ENCODE measurements at places on chromosomes 7 and 10.

DNA sequence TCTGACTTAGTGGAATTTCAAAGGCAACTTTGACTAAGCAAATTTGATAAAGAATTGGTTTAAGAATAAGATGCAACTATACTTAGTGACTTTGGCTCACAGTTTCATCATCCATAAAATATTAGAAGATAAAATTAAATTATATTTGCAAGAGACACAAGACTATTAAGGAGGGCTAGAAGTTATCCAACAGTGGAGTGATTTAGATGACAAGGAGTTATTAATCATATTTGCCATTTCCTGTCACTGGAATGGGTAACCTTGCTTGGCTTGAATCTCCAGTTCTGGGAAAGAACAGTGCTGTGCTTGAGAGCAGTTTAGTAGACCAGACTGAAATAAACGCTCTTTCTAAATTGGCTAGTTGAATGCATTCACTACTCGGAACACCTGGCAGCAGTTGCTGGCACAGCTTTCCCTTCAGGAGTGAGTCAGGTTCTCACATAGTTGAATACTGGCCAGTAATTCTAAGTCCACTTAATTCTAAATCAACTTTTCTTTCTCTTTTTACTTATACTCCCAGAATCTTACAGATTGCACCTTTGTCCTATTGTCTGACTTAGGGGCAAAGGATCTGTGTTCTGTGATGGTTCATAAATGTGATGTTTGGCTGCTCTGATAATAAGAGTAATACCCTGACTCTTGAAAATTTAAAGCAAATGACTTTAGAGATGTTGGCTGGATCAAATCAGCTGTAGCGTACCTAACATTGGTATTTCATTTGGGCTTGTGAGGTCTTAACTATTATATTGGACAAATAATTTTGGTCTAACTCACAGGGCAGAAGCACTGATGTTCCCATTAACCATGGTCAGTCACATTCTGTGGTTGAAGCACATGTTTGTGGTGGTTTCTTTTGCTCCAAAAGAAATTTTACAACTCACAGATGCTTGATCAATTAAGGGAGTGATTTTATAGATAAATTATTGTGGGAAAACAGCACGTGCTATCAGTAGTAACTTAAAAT is 16.6 kb downstream of the STMP1 start:
- DNase-seq = no peak

GRCh38 chr10:5165738-5166137 is 19.2 kb downstream of the AKR1C8 start:
- no peak for DNase-seq

DNA sequence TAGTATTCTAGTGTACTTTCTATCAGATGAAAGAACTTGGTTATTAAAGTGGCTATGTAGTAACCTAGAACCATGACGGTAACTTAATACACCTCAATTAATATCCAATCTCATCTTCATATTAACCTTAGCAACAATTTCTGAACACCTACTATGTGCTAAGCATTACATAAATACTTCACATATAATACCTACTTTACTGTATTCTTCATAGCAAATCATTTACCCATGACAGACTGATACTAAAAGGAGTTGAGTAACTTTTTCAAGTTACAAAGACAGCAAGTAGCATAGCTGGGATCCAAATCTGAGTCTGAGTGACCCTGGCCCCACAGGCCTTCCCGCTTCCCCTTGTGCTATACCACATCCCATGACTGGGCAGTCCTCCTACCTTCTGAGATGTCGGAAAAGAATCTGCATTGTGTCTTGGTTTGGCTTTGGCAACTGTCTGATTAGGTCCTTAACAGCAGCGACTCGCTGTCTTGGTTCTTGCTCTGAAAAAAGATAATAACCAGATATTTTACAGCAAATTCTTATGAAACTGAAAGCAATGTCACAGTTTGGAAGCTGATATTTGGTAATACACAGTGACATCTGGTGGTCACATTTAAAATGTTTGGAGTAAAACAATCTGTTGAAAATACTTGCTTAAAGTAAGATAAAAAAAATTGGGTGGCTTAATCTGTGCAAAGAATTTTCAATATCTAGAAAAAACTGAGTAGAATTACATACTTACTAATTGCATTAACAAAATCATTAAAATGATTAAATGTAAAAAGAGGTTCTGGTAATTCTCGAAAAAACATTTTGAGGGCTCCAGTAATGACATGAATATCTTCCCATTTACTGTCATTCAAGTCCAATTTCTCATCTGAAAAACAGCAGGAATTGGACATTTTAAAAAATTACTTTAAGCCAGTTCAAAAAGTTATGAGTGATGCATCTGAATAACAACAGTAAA is 120.1 kb downstream of the ARHGAP12 start:
- peak; percentile 2 for DNase-seq

DNA sequence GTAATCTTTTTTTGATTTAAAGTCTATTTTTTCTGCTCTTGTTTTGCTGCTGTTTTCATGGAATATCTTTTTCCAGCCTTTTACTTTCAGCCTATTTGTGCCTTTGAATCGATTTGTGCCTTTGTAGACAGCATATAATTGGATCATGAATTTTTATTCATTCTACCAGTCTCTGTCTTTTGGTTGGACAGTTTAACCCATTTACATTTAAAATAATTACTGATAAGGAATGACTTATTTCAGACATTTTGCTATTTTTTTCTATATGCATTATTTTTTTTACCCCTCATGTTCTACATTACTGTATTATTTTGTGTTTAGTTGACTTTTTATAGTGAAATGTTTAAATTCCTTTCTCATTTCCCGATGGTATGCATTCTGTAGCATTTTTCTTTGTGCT is 99.6 kb downstream of the EXOC4 start:
- no peak for DNase-seq

DNA sequence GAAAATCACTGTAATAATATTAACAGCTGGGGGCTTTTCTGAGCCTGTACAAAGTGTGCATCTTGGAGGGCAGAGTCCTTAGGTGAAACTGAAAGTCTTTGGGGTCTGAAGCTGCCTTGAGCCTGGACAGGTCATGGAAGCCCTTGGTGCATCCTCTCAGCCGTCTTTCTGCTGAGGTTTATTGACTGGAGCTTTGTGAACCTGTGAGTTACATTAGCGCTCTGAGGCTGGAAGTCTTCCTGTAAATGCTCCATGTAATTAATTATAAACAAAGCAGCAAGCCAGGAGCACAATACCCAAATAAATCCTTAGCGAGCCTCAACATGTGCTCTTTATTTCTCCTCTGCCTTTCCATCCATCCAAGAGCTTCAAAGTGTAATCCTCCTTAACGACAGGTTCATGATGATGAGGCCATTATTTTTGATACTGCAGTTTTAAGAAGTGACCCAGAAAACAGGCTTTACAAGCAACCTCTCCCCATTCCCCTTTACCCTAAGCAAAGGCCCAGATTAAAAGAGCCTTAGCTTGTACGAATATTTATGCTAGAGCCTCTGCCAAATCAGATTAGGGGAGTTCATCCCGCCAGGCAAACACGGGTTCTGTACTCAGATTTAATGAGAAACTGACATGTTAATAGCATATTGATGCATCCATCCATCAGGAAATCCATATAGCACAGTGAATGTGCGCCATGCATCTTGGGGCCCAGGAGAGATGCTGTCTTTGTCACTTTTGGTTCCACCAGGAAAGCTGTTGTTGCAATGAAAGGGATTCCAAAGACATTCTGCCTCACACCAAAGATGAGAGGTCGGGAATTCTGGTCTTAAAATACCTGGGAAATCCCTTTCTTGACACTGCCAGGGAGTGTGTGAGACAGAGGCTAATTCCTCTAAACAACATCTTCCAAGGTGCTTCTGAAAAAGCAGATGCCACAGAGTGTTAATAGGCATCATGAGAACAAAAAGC is 118.1 kb downstream of the ANLN start:
- no peak for DNase-seq

DNA sequence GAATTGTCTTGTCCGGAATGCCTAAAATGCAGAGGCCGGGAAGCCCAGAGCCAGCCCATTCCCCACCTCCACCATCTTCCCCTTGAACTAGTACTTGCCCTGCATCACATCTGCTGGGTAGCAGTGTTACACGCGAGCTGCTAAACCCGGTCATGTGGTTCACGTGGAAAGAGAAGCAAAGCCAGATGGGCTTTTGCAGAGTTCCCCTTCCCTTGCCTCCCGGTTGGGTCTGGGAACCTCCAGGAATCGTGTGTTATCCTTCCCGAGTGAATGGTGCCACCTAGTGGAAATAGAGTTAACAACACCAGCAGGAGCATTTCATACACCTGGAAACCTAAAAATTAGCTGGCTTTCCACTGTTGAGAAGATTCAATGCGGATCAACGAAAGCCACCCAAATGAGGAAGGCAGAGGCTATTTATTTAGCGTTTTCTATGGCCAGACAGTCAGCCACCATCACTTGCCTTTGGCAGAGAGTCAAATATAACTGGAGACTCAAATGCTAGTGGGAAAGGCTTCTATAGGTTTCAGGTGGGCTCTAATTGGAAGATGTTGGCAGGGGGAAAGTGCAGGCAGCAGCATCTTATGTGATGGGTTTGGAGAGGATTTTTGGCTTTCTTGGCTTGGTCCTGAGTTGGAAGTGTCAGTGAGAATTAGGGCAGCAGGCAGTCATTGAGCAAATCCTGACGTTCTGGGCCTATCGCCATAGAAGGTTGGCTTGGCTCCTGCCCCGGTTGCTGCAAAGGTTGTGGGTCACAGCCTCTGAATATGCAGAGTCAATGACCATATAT is 12.9 kb upstream of the DENND2A start:
- no peak for DNase-seq

GRCh38 chr7:36684954-36685353 is 39.3 kb downstream of the AOAH start:
- DNase-seq = no peak

GRCh38 chr10:75772153-75772887 is 340.9 kb downstream of the LRMDA start:
- no peak for DNase-seq

DNA sequence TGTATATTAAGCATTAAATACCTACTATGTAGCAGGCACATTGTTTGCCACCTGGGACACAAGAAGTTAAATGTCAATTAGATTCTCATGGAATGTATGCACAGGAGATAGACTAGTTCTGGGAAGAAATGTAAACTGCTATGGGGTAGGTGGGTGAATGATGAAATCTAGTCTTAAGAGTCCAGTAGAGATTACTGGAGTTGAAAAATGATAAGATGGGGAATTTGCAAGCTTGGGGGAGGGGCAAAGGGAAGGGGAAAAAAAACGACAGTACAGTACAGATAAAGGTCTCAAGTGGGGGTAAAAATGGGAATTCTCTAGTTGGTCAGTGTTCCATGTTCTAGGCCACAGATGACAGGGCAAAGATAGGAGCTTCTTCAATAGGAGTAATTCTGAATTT is 94.4 kb downstream of the ATE1 start:
- DNase-seq = no peak

DNA sequence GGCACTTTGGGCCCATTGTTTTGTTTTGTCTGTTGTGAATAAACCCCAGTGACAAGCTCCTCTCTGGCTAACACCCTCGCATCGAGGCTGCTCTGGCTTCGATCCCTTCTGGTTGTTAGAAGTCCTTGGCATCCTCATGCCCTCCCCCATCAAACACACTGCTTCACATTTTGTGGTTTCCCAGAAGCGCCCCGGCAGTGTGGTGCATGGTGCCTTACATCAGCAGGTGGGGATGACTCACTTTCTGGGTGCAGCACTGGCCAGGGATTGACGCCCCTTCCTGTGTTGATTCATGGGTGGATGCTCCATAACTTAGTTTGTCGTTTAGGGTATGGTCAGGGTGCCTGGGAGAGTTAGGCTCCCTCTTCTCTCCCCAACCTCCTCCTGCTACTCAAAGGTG is 51.4 kb downstream of the PLPP4 start:
- DNase-seq = no peak

GRCh38 chr10:98446151-98446660 is 529 bp downstream of the HPS1 start:
- DNase-seq = peak; percentile 49

GRCh38 chr7:7177044-7177517 is 5.3 kb upstream of the C1GALT1 start:
- DNase-seq = no peak

- DNase-seq = no peak
Measured at GRCh38 chr7:44439926-44440325, 50.5 kb downstream of the NUDCD3 start.

DNA sequence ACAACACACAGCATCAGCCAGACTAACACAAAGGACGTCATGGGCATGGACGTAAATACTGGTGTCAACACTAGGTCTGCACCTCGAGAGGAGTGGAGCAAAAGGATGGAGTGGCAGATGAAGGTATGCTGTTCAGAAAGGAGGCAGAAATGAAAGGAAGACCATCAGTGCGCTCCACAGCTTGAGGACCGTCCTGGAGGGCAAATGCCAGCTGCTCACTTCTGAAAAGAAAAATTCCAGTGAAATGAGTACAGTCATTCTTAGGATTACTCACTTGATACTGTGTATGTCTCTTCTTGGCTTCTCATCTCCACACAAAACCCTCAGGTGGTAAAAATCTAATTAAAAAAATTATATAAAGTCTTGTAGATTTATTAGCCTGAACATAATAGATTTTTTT is 44.8 kb downstream of the EGFR start:
- DNase-seq = no peak

DNA sequence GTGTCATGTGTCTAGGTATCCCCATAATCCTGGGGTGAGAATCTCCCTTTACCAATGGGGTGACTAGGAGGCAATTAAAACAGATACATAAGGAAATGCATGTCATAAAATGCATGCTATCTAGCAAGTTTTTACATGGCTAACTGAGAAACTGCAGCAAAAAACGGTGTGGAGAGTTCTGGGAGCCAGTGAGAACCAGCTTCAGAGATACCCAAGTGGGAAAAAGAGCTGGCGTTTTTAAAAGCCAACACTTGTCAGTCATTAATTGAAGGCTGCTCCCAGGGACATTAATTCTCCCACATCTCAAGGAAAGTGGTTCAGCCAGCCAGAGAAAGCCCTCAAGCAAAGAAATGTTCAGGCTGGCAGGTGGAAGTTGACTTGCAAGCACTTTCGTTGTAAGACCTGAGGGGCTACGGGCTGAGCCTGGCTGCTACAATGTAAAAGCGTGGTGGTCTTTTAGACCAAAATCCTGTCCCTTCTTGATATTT is 28.1 kb downstream of the ST8SIA6 start:
- no peak for DNase-seq
